ENCODE measurements at places on chromosomes 3 and 15. TPM values are rescaled to one million over a fixed set of nuclear protein-coding genes. Genes with fewer than 3 reads are reported as not detected.

Gene CYP1A2
- not detected for total RNA-seq

Gene GCSAM
- 2.3 TPM for total RNA-seq

Gene RBP2
- not detected for total RNA-seq

Gene FAM3D
- not detected for total RNA-seq

Gene LIPH
- total RNA-seq: not detected

Gene LRRC58
- 26.1 TPM for total RNA-seq

Gene CNTN3
- not detected for total RNA-seq

Gene GALNT15
- total RNA-seq: not detected

Gene PAQR5
- not detected for total RNA-seq

Gene LPCAT4
- 91.4 TPM for total RNA-seq

Gene PLA2G4B
- total RNA-seq: 8.6 TPM

Gene CMTM7
- 64.8 TPM for total RNA-seq

Gene CHDH
- 12.1 TPM for total RNA-seq

Gene TMEM158
- 1.0 TPM for total RNA-seq

Gene IRAK2
- 1.5 TPM for total RNA-seq

Gene CHRFAM7A
- total RNA-seq: not detected

Gene DNASE1L3
- total RNA-seq: not detected

Gene UPK1B
- not detected for total RNA-seq

Gene SH2D7
- total RNA-seq: 0.11 TPM

Gene ECE2
- total RNA-seq: not detected

Gene MGLL
- total RNA-seq: 5.0 TPM

Gene PAK6
- total RNA-seq: 0.43 TPM

Gene MYH15
- 0.20 TPM for total RNA-seq

Gene CRABP1
- total RNA-seq: not detected

Gene LINGO1
- total RNA-seq: not detected

Gene FBXW12
- total RNA-seq: not detected

Gene ZNF620
- total RNA-seq: 6.9 TPM

Gene ADAMTS9
- not detected for total RNA-seq

Gene TGM5
- total RNA-seq: 0.09 TPM

Gene ZNF860
- 0.16 TPM for total RNA-seq

Gene ACTRT3
- 0.45 TPM for total RNA-seq

Gene TUSC7
- not detected for total RNA-seq

Gene CILP
- total RNA-seq: 0.07 TPM

Gene MRPS25
- total RNA-seq: 65.8 TPM

Gene SRGAP3
- total RNA-seq: 7.1 TPM
